Activated CD4-positive, alpha-beta T cell treated with anti-CD3 and anti-CD28 coated beads, Interleukin-2, amount 50 U/mL, for 48 hours (primary cell): ENCODE measurements at places on chromosomes 12 and 14.

- DNase-seq = no peak
These were observed 261.5 kb downstream of the PCNX1 start for GRCh38 chr14:71168564-71169427.

- DNase-seq = no peak
These were observed 197.1 kb downstream of the EFCAB11 start for GRCh38 chr14:89757313-89757939.

DNA sequence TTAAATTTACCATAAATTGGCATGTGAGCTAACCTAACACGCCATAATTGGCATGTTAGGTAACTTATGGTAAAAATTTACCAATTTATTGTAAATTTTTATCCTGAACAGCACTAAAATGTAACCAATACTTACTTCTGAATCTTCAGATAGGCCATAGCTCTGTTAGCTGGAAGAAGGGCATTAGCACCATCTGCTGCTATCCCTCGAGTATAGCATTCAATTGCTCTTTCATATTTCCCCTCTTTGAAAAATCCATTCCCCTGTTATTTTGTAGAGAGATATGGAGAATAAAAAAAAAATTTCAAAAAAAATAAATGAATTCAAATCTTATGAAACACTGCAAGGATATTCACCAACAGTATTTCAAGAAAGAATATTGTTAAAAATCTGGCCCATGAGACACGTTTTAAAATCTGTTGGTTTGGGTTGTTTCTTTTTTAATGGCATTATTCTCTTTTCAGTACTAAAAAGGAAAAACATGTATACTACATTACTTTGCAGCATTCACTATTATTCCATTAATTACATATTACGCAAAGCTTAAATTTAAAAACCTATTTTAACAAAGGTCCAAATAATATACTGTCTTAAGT, 19.1 kb downstream of the RPAP3 start:
- DNase-seq = no peak

DNA sequence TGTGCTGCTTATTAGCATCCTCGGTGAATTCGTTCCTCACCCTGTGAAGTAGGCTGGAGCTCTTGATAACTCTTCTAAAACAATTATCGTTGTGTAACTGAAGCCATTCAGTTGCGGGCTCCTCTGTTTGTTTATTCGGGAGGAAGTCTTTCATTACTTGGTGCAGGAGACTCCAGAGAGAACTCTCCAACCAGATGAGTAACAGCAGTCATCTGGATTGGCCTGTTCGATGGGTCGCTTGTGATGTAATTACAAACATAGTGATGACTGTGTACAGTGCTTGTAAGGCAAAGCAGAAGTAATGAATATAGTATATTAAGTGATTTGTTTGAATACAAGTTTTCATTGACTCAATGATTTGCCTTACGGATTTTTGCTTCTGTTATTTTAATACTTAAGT, 10.9 kb downstream of the ATP6V0A2 start:
- no peak for DNase-seq

DNA sequence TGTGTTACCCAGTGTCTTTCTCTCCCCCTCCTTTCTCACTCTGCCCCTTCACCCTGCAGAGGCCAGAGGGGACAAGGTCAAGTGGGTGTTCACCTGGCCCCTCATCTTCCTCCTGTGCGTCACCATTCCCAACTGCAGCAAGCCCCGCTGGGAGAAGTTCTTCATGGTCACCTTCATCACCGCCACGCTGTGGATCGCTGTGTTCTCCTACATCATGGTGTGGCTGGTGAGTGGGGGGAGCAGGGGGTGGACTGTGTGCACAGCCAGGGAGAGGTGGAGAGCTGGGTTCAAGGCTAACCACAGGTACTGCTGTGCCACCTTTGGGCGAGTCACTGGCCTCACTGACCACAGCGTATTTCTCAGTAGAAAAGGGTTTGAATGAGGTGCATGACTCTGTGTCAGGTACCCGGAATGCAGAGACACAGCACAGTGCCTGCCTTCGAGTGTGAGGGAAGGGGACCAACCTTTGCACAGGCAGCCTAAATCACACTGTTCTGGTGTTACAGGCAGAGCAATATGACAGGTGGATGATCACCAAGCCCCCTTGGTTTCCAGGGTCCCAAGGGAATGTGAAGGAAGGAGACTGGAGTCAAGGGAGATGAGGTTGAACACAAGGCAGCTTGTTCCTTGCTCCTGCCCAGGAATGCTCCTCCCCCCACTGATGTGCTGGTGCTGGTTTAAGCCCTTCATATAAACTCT, 30.8 kb upstream of the RIN3 start:
- no peak for DNase-seq

DNA sequence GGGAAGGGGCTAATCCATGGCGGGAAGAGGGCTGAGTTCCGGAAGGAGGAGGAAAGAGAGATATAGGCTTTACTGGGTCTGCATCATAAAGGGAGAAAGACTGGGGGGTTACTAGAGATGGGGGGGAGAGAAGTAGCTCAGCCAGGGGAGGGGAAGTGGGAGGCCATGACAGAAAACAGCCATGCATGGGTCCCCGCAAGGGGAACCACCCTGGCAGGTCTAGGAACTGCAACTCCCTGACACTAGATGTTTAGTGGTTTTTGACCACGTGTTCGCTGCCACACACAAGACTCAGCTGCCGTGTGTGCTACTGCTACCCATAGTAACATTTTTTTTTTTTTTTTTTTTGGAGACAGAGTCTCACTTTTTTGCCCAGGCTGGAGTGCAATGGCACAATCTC, 145.0 kb downstream of the RIMBP2 start:
- no peak for DNase-seq
